ENCODE measurements at places on chromosomes 11 and 22.

GRCh38 chr11:5307256-5308019 is 5.7 kb upstream of the OR51B4 start:
- no peak for DNase-seq

- no peak for DNase-seq
These were observed 39.2 kb upstream of the CHST1 start for GRCh38 chr11:45704635-45705034.

DNA sequence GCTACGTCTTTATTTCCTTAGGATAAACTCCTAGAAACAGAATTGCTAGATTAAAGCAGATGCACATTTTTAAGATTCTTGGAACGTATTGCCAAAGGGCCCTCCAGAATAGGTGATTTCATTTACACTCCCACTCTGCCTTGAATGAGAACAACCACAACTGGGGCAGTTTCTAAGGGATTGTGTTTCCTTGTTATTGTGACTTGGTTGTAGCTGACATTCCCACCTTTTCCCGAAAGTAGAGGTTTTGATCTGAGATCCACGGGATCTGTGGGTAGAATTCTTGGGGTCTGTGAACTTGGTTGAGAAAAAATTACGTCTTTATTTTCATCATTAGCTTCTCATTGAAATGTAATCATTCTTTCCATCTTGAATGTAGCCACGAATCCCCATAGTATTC is 21.5 kb downstream of the LRRC32 start:
- DNase-seq, result no peak

DNA sequence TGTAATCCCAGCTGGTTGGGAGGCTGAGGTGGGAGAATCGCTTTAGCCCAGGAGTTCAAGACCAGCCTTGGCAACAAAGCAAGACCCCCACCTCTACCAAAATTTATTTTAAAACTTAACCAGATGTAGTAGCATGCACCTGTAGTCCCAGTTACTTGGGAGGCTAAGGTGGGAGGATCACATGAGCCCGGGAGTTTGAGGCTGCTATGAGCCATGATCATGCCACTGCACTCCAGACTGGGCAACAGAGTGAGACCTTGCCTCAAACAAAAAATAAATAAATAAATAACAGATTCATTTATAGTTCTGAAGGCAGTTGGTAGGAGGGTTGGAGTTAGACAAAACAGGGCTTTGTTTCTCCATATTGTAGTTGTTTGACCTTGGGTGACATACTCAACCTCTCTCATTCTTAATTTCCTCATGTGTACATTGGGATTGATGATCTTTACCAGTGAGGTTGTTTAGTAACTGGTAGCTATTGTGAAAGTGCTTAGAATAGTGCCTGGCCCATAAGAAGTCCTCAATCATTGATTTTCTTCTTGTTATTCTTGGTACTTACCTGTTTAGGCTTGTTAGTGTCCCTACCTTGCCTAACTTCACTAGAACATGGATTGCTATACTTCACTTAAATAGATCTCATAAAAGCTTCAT is 79.1 kb downstream of the EMSY start:
- no peak for DNase-seq

DNA sequence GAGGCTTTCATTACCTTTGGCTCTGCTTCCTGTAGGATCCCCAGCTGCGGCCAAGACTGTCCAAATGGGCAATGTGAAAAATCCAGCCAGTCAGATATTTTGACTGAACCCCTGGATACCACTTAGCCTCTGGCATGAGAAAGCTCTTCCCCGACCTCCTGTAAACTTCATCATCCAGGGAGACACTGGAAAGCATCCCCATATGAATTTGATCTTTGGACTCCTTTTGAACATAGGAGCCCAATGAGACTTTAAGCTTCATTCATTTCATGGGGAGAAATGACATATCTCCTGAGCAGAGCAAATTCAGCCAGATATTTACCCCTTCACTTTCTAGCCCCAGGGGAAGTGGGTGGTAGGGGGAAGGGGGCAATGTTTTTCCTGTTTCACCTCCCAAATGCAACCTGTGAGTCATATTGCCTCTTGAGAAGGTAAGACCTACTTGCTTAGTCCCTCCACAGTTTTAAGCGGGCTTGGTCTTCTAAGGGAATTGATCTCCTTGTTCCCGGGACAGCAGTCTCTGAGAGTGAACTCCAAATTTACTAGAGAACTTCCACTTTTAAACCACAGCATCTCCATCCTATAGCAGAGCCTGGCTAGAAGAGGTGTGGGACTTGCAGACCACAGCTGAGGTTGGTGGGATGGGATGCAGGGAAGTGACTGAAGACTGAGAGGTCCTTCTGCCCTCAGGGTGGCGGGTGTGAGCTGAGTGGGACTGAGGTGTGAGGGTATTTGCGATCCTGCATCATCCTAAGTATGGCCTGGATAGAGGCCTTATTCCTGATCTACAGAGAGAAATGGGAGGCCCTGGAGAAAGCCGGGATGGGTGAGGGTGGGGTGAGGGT is 20.3 kb upstream of the POU2AF1 start:
- DNase-seq, result no peak

- no peak for DNase-seq
These were observed 245.3 kb downstream of the CASP12 start for GRCh38 chr11:104652996-104653395.

GRCh38 chr22:48652796-48653195 is 1174.9 kb downstream of the BRD1 start:
- DNase-seq, result no peak

- DNase-seq, result no peak
These were observed 148.1 kb downstream of the SPON1 start for GRCh38 chr11:14110629-14111028.

DNA sequence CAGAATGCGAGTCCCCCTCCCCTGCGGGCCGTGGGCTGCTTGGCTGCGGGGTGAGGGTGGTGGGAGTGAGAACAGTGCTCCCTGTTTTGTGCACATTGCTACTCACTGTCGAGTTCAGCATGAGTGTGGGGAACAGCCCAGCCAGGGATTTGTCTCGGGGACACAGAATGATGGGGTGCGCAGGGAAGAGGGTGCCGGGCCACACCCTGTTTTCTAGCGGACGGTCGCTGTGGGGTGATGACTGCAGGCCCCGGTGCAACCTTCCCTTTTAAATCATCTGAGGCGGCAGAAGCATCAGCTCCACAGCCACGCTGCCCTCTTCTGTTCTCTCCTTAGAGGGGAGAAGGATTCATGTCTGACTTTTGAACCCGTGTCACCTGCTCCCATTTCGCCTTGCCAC is 1051.2 kb downstream of the TBC1D22A start:
- no peak for DNase-seq

- DNase-seq, result no peak
These were observed 61.6 kb downstream of the PPP6R3 start for GRCh38 chr11:68521969-68522652.

- no peak for DNase-seq
These were observed 792.9 kb upstream of the CCDC179 start for GRCh38 chr11:23653071-23653675.

DNA sequence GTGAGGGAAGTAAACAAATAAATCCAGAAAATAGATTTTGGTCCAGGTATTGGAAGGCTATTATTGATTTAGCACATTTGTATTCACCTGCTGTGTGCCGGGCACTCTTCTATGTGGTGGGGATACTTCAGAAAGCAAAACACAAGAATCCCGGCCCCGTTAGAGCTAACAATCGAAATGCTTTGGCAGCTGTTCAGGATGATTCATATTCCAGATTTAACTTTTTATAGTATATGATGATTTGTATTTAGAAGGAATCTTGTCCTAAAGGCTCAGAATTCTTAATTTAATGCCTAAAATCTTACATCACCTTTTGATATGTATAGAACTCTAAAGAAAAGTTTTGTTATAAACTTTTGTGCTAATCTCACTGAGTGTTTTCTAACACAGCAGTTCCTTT is 28.0 kb downstream of the ZC3H12C start:
- peak; percentile 71 for DNase-seq

- DNase-seq, result peak; percentile 72
These were observed 156.3 kb downstream of the FAT3 start for GRCh38 chr11:92380882-92381281.

GRCh38 chr11:1922481-1923081 is 3.1 kb downstream of the TNNT3 start:
- DNase-seq, result no peak
